Bronchial epithelial cell (primary cell): ENCODE measurements at places on chromosomes 1 and 21. TPM values are rescaled to one million over a fixed set of nuclear protein-coding genes. Genes with fewer than 3 reads are reported as not detected.

GRCh38 chr1:226085675-226086285 is 23.3 kb downstream of the H3-3A start:
- no peak for DNase-seq

- peak; percentile 65 for DNase-seq
Measured at GRCh38 chr1:29513357-29513756, 277.0 kb downstream of the PTPRU start.

GRCh38 chr1:114224196-114224907 is 70.7 kb upstream of the SYT6 start:
- DNase-seq, result no peak

- no peak for DNase-seq
Measured at GRCh38 chr21:31897311-31897710, 24.5 kb downstream of the HUNK start.

Gene KCNA3
- not detected in 2 replicates for total RNA-seq

DNA sequence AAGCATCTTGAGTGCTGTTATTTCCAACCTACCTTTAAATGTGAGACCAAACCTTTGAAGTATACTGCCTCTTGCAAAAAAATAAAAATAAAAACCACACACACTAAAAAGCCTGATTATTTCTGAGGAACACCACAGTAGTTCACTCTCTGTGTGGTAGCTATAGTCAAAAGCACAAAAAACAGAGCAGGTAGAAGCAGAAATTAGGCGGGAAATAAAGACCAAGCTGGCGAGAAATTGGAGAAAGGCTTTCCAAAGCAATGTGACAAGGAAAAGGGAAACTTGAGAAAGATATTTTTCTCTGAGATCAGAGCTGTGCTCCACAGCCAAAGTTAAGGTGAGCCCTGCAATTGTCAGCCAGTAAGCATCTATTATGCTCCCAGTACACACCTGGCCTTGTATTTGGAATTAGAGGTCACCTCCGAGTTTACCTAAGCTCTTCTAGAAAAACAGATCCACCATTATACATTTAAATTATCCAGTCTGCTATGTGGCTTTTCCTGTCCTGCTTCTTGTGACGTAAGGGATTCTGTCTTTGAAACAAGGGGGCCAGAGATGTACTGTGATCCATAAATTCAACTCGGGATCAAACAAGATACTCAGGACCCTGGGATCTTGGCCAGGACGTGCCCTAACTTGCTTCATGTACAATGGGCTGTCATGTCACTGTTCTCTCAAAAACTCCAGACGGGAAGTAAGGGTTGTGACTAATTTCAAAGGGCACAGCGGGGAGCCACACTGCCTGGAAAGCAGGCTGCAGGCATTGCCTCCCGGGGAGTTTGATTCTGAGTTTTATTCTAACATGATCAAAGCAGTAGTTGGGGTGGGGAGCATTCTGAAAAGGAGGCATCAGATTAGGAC is 39.8 kb upstream of the RAB4A start:
- peak; percentile 90 for DNase-seq

- DNase-seq, result no peak
Measured at GRCh38 chr1:247646867-247647266, 32.7 kb downstream of the OR13G1 start.

- no peak for DNase-seq
Measured at GRCh38 chr1:61426885-61427284, 298.1 kb downstream of the TM2D1 start.
